ENCODE measurements at places on chromosomes 6 and 20.

- no peak for DNase-seq
Observed at GRCh38 chr6:152220786-152221185, 413.3 kb downstream of the ESR1 start.

DNA sequence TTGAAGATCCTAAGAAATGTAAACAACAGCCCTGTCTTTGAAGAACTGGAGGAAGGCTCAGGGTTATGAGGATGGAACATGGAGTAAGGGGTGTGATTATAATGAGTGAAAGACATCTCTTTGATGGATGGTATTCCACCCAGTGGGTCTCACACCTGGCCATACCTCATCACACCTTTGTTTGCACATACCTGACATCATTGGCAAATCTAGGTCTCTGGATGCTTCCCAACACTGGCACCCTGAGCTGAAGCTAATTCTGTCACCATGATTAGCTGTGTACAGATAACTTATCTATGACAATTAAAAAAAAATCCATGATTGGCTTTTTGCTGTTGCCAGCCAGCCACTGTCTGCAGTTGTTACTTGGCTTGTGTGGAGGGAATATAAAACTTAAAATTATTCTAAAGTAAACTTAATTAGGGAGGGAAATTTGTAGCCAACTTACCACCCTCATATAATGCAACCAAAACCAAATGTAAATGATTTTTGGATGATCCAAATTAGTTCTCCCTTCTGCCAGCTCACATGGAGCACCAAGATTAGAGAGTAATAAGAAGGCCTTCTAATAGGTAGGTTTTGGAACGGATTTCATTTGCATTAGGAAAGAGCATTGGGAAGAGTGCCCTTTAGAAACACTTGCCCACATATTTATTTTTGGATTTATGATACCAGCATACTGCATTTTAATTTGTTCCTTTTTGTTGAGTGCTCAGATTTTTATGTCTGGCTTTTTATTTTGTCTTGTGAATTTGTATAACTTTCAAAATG, 249.5 kb downstream of the SOX4 start:
- DNase-seq = no peak

- DNase-seq = no peak
Observed at GRCh38 chr6:39289490-39289889, 24.7 kb downstream of the KCNK17 start.

DNA sequence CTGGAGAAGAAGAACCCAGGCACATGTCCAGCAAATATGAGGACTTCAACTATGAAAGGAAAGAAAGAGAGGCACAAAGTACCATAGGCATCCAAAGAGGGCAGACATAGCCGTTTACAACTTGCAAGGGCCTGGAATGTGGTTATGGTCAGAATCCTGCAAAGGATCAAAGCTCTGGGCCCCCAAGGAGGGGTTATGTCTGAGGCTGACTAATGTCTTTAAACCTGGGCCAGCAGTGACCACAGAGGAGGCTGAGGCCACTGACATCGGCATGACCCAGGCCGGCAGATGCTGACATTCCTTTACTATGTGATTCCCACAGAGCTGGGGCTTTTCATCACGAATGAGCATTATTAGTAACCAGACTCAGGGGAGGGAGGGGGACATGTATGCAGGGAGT, 861.1 kb downstream of the DHX35 start:
- DNase-seq = no peak

DNA sequence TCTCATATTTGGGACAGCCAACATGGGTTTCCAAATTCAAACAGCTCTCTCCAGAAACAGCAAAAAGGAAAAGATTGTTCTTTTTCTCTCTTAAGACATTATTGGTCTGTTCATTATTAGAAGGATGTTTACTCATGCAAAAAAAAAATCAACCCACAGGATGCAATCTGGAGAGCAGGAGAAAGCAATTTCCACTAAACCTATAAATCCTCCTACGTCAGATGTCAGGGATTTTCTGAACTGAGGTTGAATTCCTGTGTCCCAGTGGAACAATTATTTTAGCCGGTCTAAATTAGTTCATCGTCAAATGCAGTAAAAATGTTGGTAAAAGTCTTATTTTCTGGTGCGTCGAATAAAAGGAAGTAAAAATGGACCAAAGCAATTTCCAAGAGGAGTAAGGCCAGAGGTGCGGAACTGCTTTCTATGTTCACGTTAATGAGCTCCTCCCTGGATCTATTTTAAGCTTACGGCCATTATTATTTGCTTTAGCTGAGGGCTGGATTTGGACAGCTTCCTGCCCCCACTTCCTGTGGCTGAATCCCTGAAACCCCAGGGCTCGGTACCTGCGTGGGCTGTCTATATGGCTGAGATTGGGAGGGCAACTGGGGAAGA, at the start of gene GABRR1:
TSS of gene GABRR1 (minus strand) at position 60 of the 612 bp plus-strand sequence. CDS start at position 24, 36 bp downstream.
- DNase-seq = no peak

DNA sequence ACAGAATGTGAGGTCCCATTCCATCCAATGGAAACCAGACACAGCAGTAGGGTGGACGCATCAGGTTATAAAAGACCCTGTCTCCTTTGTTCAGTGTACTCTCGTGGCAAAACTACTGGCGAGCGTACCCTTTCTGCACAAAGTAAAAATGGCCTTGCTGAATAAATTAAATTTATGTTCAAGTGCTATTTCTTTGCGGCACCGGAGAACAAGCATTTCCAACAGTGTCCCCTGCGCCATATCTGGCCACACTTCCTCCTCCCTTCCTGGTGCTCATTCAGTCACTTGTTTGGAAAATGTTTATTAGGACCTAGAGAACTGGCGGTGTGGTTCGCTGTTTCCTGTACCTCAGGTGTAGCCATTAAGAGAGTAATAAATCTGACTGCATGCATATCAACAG, 46.9 kb upstream of the DACT2 start:
- DNase-seq = no peak

DNA sequence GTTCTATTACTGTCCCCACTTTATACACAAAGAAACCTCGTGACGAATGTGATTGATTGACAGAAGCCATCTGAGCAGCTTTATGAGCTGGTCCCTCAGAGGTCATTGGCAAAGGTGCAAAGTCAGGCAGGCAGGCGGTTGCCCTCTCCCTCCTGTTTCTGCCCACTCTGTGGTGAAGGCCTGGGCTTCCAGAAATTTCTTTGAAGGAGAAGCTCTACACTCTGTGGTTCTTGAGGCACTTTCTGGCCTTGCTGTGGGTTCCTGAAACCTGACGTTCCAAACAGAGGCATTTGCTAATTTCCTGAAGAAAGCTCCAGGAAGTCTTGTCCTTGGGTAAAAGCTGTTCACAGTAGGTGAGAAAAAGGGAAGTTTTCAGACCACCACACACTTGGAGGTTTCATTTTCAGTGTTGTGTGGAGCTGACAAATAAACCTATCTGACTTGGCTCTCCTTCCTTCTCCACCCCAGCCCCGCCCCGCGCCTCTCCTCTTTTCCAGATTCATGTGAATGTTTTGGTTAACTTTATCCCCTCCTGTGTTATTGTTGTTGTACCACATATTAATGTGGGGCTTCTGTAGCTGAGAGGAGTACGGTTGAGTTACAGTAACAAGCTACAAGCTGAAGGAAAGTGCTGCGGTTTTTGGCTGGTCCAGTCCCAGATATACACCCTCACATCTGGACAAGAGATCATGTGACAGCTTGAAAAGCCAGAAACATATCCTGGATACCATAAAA, 274.1 kb downstream of the CLIC5 start:
- no peak for DNase-seq

All from stimulated activated CD4-positive, alpha-beta T cell treated with anti-CD3 and anti-CD28 coated beads, Interleukin-4, amount 100 ng/mL, for 1 hour (primary cell).